ENCODE measurements at places on chromosomes 1 and 21. TPM values are rescaled to one million over a fixed set of nuclear protein-coding genes. Genes with fewer than 3 reads are reported as not detected.

LEFTY1 gene
- polyA plus RNA-seq, result 0.17 TPM

EPHB2 gene
- not detected for polyA plus RNA-seq

ADGRL2 gene
- not detected for polyA plus RNA-seq

HSF2BP gene
- 0.61 TPM for polyA plus RNA-seq

OLIG2 gene
- polyA plus RNA-seq, result not detected

AMY1A gene
- polyA plus RNA-seq, result not detected

CFHR5 gene
- not detected for polyA plus RNA-seq

SH2D2A gene
- polyA plus RNA-seq, result 31.5 TPM

OR10K1 gene
- polyA plus RNA-seq, result not detected

FGGY gene
- 1.9 TPM for polyA plus RNA-seq

FCMR gene
- polyA plus RNA-seq, result 964 TPM

CDC42BPA gene
- 0.63 TPM for polyA plus RNA-seq

DCDC2B gene
- not detected for polyA plus RNA-seq

AMY1C gene
- polyA plus RNA-seq, result not detected

OR2T33 gene
- polyA plus RNA-seq, result not detected

NR5A2 gene
- not detected for polyA plus RNA-seq

AVPR1B gene
- not detected for polyA plus RNA-seq

OR2L5 gene
- not detected for polyA plus RNA-seq
